ENCODE measurements at places on chromosomes 11 and 22.

- H3K4me3 ChIP-seq, result no peak overlapping the region
- no peak overlapping the region for H3K27ac ChIP-seq
- H3K36me3 ChIP-seq, result no peaks in the 10 kb centered on the region
- peaks cover 3% of the 10 kb centered on the region for H3K4me1 ChIP-seq
Observed at GRCh38 chr11:20093775-20094174, 66.5 kb downstream of the DBX1 start.

- no peak for DNase-seq
- H3K4me3 ChIP-seq, result no peak overlapping the region
- no peak overlapping the region for H3K27ac ChIP-seq
- H3K4me1 ChIP-seq, result peaks cover 69% of the 10 kb centered on the region
- peaks cover 38% of the 10 kb centered on the region for H3K36me3 ChIP-seq
Observed at GRCh38 chr11:96050435-96051182, 126.7 kb upstream of the MTMR2 start.

DNA sequence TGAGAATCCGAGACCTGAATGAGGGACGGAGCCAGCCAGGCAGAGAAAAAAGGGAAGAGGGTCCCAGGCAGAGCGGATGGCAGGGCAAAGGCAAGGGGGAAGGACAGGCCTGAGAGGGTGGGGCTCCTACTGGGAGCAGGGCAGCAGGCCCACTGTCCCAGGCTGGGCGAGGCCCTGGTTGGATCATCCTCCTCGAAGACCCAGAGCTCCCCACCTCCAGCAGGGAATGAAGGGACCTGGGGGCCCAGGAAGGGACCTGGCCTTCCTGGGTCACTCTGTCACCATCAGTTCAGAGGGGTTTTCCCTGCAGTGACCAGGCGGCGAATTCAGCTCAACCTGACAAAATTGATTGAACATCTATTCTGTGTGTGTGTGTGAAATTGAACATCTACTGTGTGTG, 4.0 kb downstream of the CD5 start:
- no peak overlapping the region for H3K4me3 ChIP-seq
- DNase-seq, result peak; percentile 8
- H3K27ac ChIP-seq, result peak overlapping the region; percentile 85
- peaks cover 71% of the 10 kb centered on the region for H3K36me3 ChIP-seq
- H3K4me1 ChIP-seq, result peaks cover 63% of the 10 kb centered on the region

DNA sequence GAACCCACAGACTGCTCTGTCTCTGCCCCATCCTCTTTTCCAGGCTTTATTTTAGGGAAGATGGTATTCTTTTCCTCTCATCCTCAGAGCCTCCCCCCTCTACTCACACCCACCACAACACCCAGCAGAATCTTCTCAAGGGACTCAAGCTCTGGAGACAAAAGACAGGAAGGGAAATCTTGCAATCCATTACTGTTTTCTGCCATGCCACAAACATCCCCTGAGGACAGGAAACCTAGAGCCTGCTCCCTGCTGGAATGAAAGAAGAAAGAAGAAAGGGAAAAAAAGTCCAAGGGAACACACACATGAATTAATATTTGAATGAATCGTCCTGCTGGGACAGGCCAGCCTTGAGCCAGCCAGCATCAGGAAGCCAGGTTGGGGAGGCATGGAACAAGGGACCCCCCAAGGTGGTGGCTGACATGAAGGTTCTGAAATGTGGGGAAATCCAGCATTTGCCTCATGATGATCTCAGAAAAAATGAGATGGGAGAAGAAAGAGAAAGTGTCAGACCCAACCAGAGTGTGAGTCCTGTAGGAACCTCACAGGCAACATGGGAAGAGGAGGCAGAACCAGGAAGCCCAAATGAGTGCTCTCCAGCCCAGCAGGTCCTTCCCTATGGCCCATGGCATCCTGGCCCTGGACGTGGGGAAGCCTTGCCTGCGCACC, 34.0 kb downstream of the SLCO2B1 start:
- no peak overlapping the region for H3K27ac ChIP-seq
- H3K4me3 ChIP-seq, result no peak overlapping the region
- peaks cover 2% of the 10 kb centered on the region for H3K27me3 ChIP-seq

Measured in activated CD8-positive, alpha-beta T cell treated with anti-CD3 and anti-CD28 coated beads for 36 hours (primary cell).